ENCODE measurements at places on chromosomes 11 and 22. TPM values are rescaled to one million over a fixed set of nuclear protein-coding genes. Genes with fewer than 3 reads are reported as not detected.
A peak's percentile ranks its signal among the peaks of the same experiment; 100 is the strongest.

GRCh38 chr11:86671531-86672006 is 847 bp downstream of the ME3 start:
- DNase-seq, result peak; percentile 62

- DNase-seq, result no peak
Observed at GRCh38 chr11:128802358-128802981, 64.6 kb downstream of the KCNJ1 start.

- no peak for DNase-seq
Observed at GRCh38 chr11:124870430-124870829, 5.2 kb downstream of the ROBO3 start.

- DNase-seq, result no peak
Observed at GRCh38 chr22:26446808-26447515, 17.9 kb downstream of the ASPHD2 start.

KDELR3 gene
- 19.3 TPM for polyA plus RNA-seq

- peak; percentile 22 for DNase-seq
Observed at GRCh38 chr11:9535189-9535781, 38.2 kb upstream of the WEE1 start.
